ENCODE measurements at places on chromosomes 7 and 10.

DNA sequence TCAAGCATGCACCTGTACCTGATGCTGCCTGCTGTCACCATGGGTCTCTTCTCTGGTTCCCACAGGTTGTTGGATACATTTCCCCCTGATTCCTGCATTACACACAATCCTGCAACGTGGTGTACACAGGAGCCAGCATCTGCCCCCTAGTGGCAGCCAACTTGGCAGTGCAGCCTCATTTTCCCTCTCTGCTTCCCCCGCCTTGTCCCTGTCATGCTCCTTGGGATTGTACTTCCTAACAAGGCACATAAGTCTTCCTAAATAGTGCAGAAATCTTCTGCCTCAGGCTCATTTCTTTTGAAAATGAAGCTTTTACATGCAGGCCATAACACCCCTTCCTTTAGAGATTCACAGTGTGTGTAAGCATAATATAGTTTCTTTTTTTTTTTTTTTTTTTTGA is 387.5 kb downstream of the CCSER2 start:
- DNase-seq = no peak

GRCh38 chr10:80191589-80192270 is 13.6 kb downstream of the ANXA11 start:
- no peak for DNase-seq

GRCh38 chr10:13681095-13681494 is 94.3 kb downstream of the PRPF18 start:
- peak; percentile 13 for DNase-seq

- DNase-seq = no peak
Measured at GRCh38 chr7:146131701-146132100, 15.1 kb downstream of the CNTNAP2 start.

DNA sequence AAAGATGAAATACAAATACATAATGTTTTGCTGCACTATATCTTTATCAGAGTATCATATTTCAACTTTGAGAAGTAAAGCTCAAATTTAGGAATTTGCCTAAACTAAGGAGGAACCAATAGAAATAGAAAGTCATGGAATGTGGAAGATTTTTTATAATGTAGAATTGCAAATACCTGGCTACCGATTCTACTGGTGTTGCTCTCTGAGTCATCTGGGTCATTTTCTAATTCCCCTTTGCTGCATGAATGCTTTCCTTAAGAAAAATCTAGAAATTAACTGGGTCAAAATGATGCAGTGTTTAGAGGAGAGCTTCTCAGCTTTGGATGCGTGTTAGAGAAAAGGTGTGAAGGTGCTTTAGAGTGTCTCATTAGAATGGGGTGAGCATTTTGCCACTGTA is 568.9 kb upstream of the ANKRD30A start:
- DNase-seq = no peak

Measured in SHP77 treated with DMSO at 0.1 percent for 48 hours (cell line).